MCF 10A (cell line): ENCODE measurements at places on chromosomes 3 and 15.

- no peak for DNase-seq
Observed at GRCh38 chr15:84575493-84575892, 25.3 kb upstream of the ZSCAN2 start.

DNA sequence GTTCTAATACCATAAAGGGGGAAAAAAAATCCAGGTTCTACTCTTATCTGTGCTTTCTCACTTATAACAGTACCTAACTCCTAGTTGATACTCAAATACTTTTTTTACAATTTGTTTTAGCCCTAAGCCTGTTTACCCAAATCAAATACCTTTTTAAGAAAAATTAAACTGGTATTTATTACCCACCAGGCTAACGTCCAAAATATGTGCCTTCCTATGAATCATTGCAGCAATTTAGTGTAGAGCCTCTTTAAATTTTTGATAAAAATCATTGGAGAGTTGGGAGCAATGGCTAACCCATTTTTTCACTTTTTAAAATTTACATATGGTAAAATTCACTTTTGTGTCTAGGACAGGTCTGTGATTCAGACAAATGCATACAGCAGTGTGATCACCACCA is 27.9 kb downstream of the FILIP1L start:
- DNase-seq: no peak

GRCh38 chr15:91472316-91472756 is 372.3 kb downstream of the SV2B start:
- no peak for DNase-seq

- DNase-seq: peak; percentile 22
Observed at GRCh38 chr15:58755956-58756355, 6.4 kb upstream of the ADAM10 start.
